ENCODE measurements at places on chromosomes 3 and 15.

- no peak for DNase-seq
Measured at GRCh38 chr15:37009288-37009687, 91.1 kb downstream of the MEIS2 start.

GRCh38 chr3:60198179-60198720 is 1053.0 kb downstream of the FHIT start:
- no peak for DNase-seq

GRCh38 chr15:87752250-87752951 is 504.1 kb downstream of the NTRK3 start:
- no peak for DNase-seq

GRCh38 chr3:38916706-38917105 is 100.7 kb upstream of the SCN10A start:
- no peak for DNase-seq

DNA sequence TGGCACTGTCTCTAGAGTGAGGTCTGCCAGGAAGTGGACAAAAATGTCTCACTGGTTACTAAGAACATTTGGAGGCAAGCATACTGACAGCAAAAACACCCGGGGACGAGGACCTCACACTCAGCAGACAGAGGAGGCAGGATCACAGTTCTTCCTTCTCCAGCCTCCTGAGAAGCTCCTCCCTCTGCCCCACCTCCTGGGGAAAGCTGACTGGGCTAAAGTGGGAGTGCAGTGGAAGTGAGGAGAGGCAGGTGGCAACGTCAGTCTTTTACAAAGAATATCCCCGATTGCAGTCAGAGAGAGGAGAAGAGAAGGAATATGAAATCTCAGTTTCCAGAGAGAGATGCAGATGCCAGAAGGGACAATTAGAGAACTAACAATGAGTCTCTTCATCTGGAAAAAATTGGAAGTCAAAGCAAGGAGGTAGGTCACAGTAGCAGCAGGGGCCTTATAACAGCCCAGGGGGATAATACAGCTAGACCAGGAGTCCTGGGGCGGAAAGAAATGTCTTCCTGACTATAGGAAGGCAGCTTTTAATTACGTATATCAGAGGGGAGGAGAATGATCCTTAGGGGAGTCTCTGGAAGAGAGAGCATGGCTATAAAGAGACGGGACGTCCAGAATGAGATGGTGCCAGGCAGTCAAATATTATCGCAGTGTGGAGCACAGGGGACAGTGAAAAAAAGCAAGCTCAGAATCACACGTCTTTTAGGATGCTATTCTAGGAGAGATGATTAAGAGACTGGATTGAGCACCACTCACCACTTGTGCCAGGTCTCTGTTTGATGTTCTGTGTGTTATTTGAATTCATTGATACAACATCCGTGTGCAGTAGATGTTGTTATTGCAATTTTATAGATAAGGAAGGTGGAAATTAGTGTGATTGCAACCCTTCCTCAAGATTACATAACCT is 47.2 kb downstream of the LEO1 start:
- peak; percentile 8 for DNase-seq

DNA sequence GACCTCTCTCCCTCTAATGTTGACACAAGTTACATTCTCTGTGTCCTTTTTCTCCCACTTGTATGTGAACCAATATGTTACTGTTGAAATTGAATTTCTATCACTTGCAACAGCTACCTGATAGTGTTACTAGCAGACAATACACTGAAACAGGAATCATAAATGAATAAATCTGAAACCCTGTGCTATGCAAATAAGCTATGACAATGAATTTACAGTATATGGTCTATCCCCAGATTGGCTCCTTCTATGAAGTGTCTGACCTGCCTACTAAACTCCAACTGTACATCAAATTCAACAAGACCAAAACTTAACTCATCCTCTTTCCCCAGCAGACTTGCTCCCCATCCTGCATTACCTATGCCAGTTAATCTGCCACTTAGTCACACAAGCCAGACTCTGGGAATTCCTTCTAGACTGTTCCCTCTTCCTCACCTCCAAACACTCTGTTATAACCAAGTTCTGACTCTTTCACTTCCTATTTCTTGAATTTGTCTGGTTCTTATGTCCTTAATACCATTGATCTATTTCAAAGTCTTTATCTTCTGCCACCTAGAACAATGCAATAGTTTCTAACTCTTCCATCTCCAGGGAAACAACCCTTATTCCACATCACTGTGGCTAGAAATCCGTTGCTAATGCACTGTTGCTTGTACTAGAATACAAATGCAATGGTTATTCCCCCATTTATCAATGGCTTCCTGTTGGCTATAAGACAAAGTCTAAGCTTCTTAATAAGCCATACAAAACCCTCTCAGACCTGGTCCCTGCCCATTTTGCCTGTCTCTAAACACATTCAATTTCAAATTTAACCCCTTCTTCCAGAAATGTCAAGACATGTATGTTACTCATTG is 13.4 kb upstream of the ZNF639 start:
- no peak for DNase-seq

DNA sequence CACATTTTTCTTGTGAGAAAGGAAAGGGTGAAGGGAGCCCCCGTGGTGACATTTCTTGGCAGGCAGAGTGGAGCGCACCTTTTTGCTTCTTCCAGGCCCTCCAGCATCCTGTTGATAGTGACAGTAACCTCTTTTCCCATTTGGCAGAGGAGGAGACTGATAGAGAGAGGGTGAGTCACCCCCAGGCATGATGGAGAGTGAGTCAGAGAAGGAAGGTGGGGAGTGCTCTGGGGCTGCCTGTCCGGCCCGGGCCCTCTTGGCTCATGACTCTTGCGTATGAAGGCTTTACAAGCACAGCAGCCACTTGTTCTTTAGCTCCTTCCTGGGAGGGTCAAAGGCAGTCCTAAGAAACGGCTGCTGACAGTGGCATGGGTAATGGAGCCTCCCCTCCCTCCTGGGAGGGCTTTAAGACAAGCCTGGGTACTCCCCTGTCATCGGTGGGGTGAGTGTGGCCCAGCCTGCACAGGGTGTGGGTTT is 16.0 kb downstream of the ANKRD63 start:
- DNase-seq, result no peak

DNA sequence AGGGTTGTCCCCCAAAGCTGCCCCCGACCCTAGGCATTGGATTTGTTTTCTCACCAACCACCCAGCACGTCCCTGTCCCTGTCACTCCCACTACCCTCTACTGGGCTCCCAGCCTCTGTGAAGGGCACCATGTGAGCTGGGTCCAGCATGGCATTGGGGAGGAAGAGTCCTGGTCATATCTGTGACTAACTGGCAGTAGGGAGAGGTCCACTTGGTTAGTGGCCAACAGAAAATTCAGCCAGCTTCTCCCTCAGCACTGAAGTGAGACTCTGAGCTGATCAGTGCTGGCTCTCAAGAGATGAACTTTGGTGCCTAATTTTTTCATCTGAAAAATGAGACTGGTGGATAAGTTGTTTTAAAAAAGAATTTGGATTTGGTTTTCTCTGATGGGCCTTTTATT is 11.3 kb upstream of the KIF23 start:
- no peak for DNase-seq

- DNase-seq, result no peak
Measured at GRCh38 chr3:15728766-15729165, 69.0 kb downstream of the ANKRD28 start.

GRCh38 chr3:152048831-152049230 is 175.4 kb downstream of the SUCNR1 start:
- DNase-seq, result no peak

- no peak for DNase-seq
Measured at GRCh38 chr3:177034832-177035475, 162.3 kb downstream of the TBL1XR1 start.

DNA sequence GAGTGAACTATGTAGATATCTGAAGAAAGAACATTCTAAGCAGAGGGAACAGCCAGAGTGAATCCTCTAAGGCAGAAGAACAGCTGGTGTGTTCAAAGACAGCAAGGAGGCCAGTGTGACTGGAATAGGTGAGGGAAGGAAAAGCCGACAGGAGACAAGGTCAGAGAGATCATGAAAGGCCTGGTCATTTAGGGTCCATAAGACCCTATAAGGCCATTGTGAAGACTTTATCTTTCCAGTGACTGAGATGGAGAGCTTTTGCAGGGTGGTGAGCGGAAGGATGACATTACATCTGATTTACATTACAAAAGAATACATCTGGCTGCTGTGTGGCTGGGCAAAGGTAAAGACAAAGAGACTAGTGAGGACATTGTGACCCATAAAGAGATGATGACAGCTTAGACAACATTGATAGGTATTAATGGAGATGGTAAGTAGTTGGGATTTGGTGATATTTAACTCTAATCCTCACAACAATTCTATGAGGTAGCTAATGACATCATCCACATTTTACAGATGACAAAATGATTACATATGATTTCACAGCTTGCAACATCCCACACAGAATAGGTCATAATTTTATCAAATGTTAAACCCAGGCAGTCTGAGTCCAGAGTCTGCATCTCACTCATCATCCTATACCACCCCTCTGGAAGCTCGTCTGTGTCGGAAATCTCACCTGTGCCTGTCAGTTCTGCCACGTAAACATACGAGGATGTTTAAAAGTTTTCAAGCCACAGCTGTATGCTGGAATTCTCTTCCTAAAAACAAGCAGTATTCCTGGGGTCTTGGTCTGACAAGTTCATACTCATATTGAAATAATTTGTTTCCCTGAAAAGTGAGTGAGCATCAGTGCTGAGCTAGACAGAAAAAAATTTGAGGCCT is 70.2 kb upstream of the PIK3R4 start:
- no peak for DNase-seq

DNA sequence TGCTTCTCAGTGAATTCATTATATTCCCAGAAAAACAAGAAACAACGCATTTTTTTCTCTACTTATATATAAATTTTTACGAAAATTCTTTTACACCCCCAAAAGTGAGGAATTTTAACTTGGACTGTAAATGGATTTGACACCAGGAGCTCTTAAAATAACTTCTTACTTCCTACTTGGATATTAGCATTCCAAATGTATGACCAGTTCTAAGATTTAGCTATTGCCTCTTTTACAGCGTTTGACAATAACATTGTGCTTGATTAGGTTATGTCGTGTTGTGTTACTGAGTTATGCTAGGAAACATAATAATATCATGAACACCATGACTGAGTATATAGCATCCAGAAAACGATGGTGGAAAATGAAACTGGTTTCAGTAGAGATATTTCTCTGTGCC is 177.0 kb downstream of the CNTN6 start:
- DNase-seq, result no peak

GRCh38 chr15:74843891-74844299 is 939 bp upstream of the ULK3 start:
- no peak for DNase-seq

DNA sequence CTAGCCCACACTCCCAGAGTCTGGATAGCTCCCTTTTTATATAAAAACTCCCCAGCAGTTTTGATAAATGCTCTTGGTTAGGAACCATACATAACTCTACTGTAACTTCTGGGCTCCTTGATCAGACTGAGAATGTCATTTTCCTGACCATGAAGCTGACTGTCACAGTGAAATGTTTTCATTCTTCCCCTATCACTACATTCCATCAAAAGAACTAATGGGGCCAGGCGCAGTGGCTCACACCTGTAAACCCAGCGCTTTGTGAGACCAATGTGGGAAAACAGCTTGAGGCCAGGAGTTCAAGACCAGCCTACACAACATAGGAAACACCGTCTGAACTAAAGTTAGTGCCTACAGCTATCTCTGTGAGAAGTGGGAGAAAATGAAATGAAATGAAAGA is 72.8 kb upstream of the MYO5C start:
- no peak for DNase-seq

DNA sequence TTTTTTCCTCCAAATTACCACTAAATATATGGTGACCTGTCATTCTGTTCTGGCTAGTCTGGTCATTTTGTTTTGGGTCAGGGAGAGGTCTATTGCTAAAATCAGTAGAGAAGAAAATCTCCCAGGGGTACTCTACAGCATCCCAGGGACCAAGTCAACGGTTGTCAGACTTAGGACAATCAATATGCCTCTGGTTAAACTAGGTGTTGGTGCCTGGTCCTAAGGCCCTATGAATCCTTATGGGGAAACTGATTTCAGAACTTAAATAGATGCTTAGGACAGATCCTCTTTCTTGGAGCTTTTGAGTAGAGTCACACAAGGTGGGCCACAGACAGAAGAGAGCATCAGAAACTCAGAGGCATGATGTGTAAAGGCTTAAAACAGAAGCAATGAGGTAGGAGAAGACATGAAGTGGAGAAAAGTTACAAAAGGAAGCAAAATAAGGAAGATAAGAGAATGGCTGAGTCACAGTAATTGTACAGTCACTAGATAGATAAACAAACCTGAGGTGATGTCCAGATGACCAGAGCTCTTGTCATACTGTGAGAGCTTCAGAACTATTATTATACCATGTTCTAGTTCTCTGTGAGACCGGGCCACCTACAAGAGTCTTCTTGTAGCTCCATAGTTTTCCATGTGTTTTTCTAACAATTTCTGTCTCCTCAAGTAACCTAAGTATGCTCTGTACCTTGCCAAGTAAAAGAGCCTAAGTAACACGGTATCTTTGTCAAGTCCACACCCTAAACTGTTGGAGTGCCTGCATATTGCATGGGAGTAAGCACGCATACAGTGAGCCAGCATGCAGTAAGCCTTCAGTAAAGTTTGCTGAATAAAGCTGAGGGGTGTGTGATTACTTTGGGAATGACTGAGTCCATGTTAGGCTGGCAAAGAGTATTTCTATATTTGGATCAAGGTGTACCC is 44.6 kb upstream of the LEKR1 start:
- no peak for DNase-seq

DNA sequence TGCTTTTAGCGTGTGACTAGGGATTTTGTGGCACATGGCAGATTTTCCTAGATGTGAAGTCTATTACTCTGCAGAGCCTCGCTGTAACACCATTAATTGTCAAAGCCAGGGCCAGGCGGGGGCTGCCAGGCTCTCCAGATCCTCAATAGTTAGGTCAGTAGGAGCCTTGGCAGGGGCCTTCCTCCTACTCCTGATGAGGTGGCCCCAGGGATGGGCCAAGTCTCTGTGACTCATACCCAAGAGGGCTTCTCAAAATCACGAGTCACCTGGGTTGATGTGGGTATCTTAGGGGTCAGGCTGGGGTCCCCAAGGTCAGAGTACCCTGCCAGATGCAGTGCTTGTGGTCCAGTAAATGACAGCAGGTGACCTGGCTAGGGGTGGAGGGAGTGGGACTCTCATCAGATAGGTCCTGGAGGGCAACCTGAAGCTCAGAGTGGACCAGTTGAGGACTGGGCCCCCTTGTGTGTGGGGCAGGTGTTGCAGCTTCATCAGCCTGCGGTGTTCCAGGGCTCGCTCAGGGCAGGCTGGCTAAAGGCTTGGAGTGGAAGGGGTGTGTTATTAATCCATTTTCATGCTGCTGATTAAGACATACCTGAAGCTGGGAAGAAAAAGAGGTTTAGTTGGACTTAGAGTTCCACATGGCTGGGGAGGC is 88.5 kb upstream of the MYZAP start:
- DNase-seq, result no peak

- no peak for DNase-seq
Measured at GRCh38 chr3:108605491-108605890, 16.0 kb downstream of the DZIP3 start.

- no peak for DNase-seq
Measured at GRCh38 chr3:181488536-181488935, 223.2 kb upstream of the SOX2 start.
